ENCODE measurements at places on chromosomes 1 and 21. TPM values are rescaled to one million over a fixed set of nuclear protein-coding genes. Genes with fewer than 3 reads are reported as not detected.

PLA2G4A gene
- total RNA-seq: 4.6 TPM

- H3K36me3 ChIP-seq: no peaks in the 10 kb centered on the region
- no peak for DNase-seq
- no peak overlapping the region for H3K4me3 ChIP-seq
- no peaks in the 10 kb centered on the region for H3K4me1 ChIP-seq
- H3K27ac ChIP-seq: no peak overlapping the region
These were observed 32.2 kb upstream of the LRRC7 start for GRCh38 chr1:69535490-69535889.

AZIN2 gene
- total RNA-seq: 3.7 TPM

- no peak overlapping the region for H3K27ac ChIP-seq
- H3K4me3 ChIP-seq: no peak overlapping the region
- H3K36me3 ChIP-seq: peaks cover 23% of the 10 kb centered on the region
- no peaks in the 10 kb centered on the region for H3K27me3 ChIP-seq
These were observed 21.7 kb upstream of the CPLANE2 start for GRCh38 chr1:16258591-16259135.

- no peak for DNase-seq
- no peaks in the 10 kb centered on the region for H3K27me3 ChIP-seq
- no peaks in the 10 kb centered on the region for H3K36me3 ChIP-seq
- no peak overlapping the region for H3K4me3 ChIP-seq
These were observed 40.9 kb upstream of the RALGPS2 start for GRCh38 chr1:178684111-178684510.

- H3K4me1 ChIP-seq: no peaks in the 10 kb centered on the region
- H3K27ac ChIP-seq: no peak overlapping the region
- DNase-seq: no peak
- no peaks in the 10 kb centered on the region for H3K36me3 ChIP-seq
- no peaks in the 10 kb centered on the region for H3K27me3 ChIP-seq
These were observed 29.8 kb upstream of the TRIM33 start for GRCh38 chr1:114540821-114541220.

LRRN2 gene
- 3.6 TPM for total RNA-seq

Measured in esophagus muscularis mucosa (tissue), 4 donors.